ENCODE measurements at places on chromosomes 2 and 18.
A peak's percentile ranks its signal among the peaks of the same experiment; 100 is the strongest.

DNA sequence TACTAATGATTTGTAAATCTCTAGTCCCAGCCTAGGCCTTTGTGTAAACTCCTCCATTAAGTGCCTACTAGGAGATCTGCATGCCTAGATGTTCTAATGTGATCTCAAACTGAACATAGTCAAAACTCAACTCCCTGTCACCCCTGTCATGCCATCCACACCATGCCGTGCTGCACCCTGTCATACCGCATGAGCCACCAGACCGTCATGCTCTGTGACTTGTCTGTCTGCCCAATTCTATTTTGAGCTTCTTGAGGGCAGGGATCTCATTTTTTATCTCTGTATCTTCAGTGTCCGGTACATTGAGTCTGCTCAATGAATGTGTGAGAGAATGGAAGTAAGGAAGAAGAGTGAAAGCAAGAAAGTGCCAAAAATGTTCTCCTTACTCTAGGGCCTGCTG lies 35.5 kb downstream of the GREB1L start:
- no peak for DNase-seq

DNA sequence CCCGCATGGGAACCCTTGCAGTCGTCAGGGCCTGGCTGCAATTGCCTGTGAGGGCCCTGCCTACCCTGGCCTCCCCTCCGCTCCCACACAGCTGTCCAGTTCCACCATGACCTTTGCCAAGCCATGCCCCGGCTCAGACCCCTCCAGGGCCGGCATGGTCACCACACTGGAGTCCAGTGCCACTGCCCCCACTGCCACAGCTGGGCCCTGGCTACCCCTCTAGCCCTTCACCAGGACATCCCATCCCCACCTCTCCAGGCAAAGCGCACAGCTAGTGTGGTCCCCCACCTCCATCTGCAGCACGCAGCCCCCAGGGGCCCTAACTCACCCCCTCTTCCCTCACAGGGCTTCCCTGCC lies 70.3 kb upstream of the SMAD7 start:
- no peak for DNase-seq

GRCh38 chr2:191009541-191010374 lies 4.2 kb downstream of the STAT1 start:
- no peak for DNase-seq

- no peak for DNase-seq
Measured at GRCh38 chr2:235054475-235054874, 102.7 kb downstream of the SH3BP4 start.

DNA sequence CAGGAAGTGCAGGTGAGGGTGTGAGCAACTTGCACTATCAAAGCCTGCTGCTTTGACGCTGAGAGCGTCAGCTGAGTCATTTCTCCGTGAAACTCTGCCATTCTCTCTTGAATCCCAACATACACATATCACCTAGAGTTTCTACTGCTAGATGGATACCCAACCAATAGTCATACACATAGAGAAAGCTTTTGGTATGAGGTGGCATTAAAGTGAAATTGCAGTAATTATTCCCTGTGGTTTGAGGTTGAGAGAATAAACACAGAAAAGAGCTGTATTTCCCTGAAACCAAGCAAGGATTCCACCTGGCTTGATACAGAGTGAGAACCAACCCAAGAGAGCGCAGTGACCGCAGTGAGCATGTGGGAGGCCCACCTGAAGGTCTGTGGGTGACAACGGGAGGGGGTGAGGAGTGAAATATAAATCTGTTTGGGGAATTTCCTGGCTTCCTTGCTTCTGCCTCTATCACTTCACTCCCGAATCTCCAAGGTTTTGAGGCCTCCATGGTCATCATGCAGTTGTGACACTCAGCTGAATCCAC lies 28.8 kb upstream of the TMEM18 start:
- DNase-seq = no peak

GRCh38 chr2:143347901-143348414 lies 218.7 kb downstream of the ARHGAP15 start:
- DNase-seq = no peak

- peak; percentile 32 for DNase-seq
Measured at GRCh38 chr18:36200354-36200771, 13.1 kb downstream of the MOCOS start.

DNA sequence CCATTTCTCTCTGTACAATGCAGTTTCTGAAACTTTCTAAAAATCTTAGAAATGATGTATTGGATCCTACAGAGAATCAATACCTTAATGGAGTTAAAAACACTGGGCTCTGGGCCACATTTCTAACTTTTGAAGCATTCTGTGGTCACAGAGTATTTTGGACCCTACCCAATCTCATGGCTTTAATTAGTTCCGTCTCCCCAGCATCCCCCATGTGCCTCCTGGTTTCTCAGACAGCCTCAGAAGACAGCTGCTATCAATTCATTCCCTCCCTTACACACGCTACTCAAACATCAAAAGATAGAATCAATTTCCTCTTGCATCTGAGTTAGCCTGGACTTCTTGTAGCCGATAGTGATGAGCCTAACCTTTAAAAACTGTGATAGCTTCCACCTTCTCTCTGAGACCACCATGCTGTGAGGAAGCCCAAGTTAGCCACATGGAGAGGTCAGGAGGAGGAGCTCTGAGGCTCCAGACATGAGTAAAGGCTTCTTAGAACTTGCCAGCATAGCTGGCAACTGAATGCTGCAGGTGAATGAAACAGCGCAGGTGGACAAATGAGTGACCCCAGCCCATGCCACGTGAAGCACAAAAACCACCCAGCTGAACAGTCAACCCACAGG lies 10.4 kb downstream of the ADCY3 start:
- DNase-seq = no peak

GRCh38 chr2:118090387-118091139 lies 2.3 kb downstream of the INSIG2 start:
- DNase-seq = no peak

DNA sequence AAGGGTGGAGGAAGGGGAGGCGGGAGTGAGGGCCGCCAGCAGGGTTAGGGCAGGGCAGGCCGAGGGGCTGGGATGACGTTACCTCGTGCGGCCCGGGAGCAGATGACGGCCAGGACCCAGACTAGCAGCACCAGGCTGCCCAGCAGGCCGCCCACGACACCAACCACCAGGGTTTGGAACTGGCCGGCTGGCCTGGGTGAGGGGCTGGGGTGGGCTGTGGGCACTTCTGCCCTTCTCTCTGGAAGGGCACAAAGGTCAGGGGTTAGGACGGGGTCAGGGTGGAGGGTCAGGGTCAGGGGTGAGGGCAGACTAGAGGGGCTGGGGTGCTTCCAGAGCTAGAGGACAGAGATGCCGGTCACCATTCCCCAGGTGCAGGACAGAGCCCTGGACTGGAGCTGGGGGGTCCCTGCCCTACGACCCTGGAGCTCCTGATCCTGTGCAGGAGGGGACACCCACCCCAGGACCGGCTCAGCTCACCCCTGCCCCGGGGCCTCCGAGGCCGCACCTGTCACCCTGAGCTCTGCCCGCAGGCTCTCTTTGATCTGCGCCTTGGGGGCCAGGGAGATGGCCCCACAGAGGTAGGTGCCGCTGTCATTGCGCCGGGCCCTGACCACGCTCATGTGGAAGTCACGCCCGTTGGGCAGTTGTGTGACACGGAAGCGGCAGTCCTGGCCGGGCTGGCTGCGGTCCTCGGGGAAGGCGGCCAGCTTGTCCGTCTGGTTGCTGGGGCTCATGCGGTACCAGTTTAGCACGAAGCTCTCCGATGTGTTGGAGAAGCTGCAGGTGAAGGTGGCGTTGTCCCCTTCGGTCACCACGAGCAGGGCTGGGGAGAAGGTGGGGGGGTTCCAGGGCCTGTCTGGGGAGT lies 6.3 kb downstream of the PDCD1 start:
- no peak for DNase-seq

- DNase-seq = no peak
Measured at GRCh38 chr2:170500770-170501169, 214.4 kb upstream of the SP5 start.

GRCh38 chr2:28389399-28390240 lies 3.0 kb upstream of the FOSL2 start:
- no peak for DNase-seq

GRCh38 chr2:85401464-85401805 lies 8.7 kb downstream of the CAPG start:
- no peak for DNase-seq

GRCh38 chr2:191976436-191976835 lies 129.5 kb upstream of the CAVIN2 start:
- DNase-seq = no peak

GRCh38 chr18:44681076-44681970 lies 635 bp downstream of the SETBP1 start:
- DNase-seq = no peak

DNA sequence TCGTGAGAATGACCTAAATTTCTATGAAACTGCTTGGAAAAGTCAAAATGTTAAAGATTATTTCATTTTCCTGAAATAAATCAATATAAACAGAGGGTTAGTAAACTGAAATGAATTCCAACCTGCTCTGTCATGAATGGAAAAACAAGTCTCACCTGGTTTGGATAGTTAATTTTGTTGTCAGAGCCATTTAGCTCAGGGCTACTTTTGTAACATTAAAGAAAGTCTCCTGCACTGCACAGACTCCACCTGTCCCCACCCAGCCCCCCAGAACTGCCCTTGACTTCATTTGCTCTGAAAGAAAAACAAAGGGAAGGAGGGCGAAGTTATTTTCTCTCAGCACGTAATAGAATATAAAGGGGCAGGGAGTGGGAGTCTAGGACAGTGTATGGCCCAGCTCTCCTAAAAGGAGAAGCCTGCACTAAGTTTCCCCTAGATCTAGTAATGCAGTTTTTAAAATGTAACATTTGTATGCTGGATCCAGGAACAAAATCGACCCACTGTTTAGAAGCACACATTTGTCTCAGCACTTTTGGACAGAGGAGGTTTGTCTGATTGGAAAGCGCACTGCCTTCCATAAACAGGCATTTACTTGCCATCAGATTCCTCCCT lies 54.2 kb upstream of the ACSL3 start:
- no peak for DNase-seq

Measured in hematopoietic multipotent progenitor cell treated with erythropoietin and hydrocortisone succinate and interleukin-3 and kit ligand, for 15 days (in vitro differentiated cells).